ENCODE measurements at places on chromosomes 3 and 15.

DNA sequence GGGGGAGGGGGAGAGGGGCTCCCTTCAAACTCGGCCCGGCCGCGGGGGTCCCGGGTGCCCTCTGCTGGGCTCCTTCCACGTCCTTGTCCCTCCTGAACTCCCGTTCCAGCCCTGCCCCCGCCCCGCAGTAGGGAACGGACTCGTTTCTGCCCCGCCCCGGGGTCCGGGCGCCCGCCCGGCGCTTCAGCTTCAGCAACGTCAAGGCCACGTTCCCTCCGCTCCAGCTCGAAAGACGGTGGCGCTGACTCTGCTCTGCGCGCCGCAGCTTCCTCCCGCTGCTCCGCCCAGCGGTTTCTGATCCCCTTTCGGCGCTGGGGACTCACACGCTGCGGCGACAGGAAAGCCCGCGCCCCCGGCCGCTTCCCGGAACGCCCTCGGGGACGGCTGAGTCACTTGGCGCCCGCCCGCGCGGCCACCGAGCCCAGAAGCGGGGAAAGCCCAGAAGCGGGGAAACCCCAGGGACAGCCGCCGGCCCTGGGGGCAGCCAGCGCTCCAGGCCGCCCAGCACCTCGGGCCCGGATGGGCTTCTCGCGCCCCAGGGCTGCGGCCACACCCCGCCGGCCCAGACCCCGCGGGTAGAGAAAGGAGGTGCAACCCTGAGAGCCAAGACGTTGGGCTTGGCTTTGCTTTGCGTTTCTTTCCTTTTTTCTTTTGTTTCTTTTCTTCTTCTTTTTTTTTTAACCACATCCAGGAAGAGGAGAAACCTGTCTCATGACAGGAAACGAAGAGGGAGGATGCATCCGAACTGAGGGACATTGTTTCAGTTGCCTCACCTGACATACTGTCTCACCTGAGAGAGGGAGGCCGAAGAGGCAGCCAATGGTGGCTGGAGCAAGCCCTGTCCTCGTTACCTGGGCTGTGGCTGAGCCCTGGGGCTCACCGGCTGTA, 28.9 kb downstream of the ARHGAP31 start:
- DNase-seq: peak; percentile 86

GRCh38 chr3:72177075-72178050, 392.4 kb upstream of the PROK2 start:
- peak; percentile 34 for DNase-seq

DNA sequence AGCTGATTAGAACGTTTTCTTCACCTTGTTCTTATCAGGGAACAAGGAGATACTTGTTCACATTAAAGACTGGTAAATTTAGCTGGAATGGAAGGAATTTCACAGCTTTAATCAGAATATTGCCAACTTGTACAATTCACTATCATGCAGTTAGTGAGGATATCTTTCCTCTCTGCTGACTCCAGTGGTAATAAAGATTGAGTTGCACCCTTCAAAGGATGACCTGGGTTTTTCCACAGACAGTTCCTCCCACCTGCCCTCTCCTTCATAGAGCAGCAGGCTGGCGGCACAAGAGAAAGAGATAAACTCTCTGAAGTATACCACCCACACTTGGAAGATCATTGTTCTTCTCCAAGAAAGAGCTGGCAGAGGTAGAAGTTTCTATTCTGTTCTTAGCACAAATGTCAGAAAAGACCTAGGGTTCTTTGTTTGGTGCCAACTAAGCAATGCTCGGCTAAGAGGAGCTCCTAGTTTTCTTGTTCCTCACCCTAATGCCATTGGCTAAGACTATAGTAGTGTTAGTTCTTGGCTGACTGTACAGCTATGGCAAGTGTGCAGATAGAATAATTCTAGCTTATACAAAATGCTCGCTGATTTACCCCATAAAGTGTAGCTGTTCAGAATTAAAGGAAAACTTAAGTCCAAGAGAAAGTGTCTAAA, 169.1 kb downstream of the CLSTN2 start:
- DNase-seq: no peak

- DNase-seq: no peak
Measured at GRCh38 chr3:41126472-41126871, 72.8 kb upstream of the CTNNB1 start.

DNA sequence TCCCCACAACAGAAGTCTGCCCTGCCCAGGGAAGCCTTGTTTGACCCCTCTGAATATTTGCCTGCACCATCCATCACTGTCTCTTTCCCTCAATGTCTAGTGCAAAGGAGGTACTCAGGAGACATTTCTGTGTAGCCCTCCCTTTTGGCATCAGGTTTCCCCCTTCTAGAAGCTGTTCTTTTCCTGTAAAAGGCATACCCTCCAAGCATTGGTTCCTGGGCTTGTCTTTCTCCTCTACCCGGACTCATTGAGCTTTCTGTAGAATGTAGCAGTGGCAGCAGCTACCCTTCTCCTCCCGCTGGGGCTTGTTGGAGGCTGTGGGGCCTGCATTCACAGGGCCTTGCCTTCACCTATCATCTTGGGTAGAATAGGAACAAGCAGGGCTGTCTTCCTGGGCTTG, 63.5 kb downstream of the CTDSPL start:
- DNase-seq: no peak

GRCh38 chr3:157059661-157060060, 100.3 kb downstream of the CCNL1 start:
- DNase-seq: no peak

DNA sequence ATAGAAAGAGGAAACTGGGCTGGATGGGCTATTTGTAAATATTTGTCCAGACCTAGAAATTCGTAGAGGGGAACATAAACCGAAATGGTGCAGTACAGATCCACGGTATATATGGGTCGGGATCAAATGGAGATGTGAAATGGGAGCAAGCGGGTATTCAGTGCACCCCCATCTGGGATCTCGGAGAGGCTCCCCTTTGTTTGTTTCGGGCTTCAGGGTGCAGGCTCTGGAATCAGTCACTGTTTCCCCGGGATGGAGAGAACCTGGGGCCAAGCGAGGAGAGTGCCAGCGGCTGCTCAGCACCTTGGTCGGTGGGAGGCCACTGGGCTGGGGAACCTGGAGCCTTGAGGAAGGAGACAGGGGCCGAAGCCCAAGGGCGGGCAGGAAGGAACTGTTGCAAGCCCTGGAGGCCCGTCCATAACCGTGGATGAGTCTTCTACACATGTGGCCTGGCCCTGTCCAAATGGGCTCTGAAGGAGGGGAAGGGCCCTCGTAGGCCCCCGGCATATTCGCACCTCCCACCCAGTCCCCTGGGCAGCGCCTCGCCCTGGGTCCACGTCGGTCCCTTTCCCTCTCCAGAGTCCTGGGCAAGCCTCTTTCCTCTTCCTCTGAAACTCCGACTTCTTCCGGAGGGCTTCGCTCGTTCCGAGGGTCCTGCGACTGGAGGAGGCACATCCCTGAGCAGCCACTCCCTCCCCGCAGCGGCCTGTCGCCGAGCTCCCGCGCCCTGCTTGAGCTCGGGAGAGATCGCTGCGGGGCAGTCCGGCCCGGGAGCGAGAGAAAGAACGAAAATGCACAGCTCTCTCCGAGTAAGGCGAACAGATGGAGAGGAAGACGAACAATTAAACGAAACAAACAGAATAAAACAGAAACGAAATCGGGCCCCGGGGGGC, 3.0 kb downstream of the ISL2 start:
- DNase-seq: peak; percentile 72

DNA sequence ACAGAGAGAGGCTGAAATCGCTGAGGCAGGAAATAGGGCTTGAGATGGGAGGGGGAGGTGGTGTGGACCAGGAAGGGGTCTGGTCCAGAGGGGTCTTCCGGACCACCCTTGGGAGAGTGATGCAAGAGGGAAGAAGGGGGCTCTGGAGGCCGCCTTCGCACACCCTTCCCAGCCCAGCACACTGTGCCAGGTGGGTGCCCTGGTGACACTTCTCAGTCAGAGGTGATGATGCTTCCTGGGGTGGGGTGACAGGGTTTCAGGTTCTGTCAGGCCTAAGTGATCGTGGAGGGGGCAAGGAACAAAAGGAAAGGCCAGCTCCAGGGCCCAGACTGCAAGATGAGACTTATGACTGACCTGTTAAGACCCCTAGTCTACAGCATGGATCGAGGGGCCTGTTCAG, 12.7 kb downstream of the SEMA3G start:
- peak; percentile 14 for DNase-seq

- DNase-seq: no peak
Measured at GRCh38 chr3:141878326-141878725, 1.9 kb downstream of the ATP1B3 start.

DNA sequence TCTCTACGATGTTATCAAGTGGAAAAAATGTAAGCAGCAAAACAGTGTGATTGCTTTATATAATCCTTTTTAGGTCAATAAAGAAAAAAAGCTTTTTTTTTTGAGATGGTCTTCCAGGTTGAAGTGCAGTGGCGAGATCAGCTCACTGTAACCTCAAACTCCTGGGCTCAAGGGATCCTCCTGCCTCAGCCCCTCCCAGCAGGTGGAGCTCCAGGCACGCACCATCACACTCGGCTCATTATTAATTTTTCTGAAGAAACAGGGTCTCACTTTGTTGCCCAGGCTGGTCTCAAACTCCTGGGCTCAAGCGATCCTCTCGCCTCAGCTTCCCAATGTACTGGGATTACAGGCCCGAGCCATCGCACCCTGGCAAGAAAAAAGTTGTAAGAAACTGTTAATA, 17.3 kb downstream of the RNF168 start:
- no peak for DNase-seq

- peak; percentile 94 for DNase-seq
Measured at GRCh38 chr3:179652447-179653095, at the start of gene USP13. TSS of gene USP13 (plus strand) at chr3:179653040. CDS start at chr3:179653226, 186 bp downstream.

DNA sequence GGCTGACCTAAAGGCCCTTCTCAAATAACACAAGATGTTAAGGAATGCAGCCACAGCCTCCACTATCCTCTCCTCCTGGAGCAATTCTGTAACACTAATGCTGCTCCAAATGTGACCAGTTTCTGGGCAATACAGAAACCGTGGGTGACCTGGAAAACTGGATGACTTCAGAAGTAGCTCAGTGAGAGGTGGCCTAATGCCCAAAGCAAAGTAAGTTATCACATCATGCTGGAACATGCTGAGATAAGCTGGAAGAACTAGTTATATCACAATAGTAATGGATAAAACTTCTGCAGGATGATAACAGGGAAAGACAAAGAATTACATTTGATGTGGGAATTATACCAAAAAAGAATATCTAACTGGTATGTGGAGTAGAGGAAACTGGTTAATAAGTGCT, 72.0 kb downstream of the DHX30 start:
- DNase-seq: no peak

- no peak for DNase-seq
Measured at GRCh38 chr3:126181398-126181725, 976 bp upstream of the ALDH1L1 start.

DNA sequence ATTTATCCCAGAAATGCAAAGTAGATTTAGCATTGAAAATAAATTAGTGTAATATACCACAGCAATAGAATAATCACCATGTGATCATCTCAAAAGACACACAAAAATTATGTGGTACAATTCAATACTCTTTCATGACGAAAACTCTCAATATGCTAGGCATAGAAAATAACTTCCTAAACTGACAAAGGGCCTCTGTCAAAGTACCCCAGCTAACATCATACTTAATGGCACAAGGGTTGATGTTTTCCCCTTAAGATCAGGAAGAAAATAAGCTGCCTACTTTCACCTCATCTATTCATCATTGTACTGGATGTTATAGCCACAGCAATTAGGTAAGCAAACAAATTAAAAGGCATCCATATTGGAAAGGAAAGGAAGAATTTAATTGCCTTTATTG, 22.7 kb upstream of the NIPA2 start:
- no peak for DNase-seq

DNA sequence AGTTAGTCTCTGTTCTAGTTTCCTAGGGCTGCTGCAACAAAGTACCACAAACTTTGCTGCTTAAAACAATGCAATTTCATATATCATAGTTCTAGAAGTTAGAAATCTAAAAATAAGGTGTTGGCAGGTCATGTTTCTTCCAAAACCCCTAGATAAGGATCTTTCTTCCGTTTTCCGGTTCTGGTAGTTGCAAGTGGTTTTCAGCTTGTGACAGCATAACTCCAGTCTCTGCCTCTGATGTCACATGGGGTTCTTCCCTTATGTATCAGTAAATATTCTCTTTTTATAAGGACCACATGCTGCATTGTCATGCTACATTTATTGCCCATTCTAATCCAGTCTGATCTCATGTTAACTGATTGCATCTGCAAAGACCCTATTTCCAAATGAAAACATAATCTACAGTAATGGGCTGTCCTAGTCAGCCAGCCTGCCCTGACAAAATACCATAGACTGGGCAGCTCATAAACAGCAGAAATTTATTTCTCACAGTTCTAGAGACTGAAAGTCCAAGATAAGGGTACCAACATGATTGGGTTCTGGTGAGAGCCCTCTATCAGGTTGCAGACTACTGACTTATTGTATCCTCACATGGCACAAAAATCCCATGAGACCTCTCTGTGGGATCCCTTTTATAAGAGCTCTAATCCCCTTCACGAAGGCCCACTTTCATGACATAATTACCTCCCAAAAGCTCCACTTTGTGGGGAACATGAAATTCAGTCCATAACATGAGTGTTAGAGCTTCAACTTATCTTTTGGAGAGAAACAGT, 642.0 kb upstream of the NAALADL2 start:
- no peak for DNase-seq

DNA sequence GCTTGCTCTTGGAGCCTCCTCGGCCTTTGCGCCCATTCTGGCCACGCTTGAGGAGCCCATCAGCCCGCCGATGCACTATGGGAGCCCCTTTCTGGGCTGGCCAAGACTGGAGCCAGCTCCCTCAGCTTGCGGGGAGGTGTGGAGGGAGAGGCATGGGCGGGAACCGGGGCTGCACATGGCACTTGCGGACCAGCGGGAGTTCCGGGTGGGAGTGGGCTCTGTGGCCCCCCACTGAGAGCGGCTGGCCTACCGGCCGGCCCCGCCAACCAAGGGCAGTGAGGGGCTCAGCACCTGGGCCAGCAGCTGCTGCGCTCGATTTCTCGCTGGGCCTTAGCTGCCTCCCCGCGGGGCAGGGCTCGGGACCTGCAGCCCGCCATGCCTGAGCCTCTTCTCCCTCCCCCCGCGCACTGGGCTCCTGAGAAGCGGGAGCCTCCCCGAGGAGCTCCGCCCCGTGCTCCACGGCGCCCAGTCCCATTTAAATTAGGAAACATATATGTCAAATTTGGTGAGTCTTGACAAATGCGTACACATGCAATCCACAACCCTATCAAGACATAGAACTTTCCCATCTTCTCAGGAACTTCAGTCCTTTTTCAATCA, 97.6 kb upstream of the CNTN3 start:
- no peak for DNase-seq

- DNase-seq: no peak
Measured at GRCh38 chr3:19250959-19251610, 102.8 kb downstream of the KCNH8 start.

- DNase-seq: peak; percentile 90
Measured at GRCh38 chr3:128413003-128413370, 53.7 kb downstream of the DNAJB8 start.

GRCh38 chr3:128004661-128005060, 47.6 kb upstream of the SEC61A1 start:
- DNase-seq: no peak

- no peak for DNase-seq
Measured at GRCh38 chr3:191628571-191628970, 167.6 kb downstream of the PYDC2 start.
